ENCODE measurements at places on chromosomes 5 and 9.
A peak's percentile ranks its signal among the peaks of the same experiment; 100 is the strongest.

GRCh38 chr9:99828054-99828416 lies 6.3 kb downstream of the NR4A3 start:
- no peak for DNase-seq

- peak; percentile 67 for DNase-seq
Measured at GRCh38 chr5:58891086-58891970, 308.5 kb downstream of the RAB3C start.

DNA sequence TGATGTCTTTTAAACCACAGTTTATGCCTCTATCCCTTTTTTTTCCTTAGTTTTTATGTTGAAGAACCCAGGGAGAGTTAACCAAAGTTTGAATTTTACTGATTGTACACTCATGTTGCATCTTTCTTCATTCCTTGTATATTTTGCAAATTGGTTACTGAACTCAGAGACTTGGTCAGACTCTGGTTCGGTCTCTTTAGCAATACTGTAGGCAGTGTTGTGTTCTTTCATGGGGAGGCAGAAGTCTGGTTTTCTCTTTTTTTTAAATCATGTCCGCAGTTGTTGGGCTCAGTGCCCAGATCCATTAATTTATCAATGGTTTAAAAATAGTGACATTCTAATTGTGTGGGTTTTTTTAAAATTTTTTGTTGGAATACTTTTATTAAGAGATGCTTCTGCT lies 23.4 kb downstream of the UBE2R2 start:
- no peak for DNase-seq

DNA sequence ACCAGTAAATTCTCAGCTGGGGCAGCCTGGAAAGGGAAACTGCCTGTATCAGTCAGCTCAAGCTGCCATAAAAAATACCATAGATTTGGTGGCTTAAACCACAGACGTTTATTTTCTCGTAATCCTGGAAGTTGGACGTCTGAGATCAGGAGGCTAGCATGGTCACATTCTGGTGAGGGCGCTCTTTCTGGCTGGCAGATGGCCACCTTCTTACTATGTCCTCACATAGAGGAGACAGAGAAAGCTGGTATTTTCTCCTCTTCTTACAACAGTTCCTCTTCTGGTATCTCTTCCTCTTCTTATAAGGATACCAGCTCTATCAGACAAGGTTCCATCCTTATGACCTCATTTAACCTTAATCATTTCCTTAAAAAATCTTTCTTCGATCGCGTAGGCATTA lies 50.5 kb upstream of the RFX3 start:
- no peak for DNase-seq

DNA sequence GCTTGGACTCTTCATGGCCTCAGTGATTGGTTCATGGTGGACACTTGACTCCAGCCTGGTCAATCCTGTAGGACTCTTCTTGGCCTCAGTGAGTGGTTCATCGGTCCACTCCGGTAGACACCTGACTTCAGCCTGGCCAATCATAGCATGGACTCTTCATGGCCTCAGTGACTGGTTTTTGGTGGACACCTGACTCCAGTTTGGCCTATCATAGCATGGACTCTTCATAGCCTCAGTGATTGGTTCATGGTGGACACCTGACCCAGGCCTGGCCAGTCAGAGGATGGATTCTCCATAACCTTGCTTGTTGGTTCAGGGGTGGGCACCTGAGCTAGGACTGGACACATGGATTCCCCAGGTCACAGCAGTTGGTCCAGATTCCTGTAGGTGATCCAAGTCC lies 106.0 kb upstream of the ERCC6L2 start:
- no peak for DNase-seq

DNA sequence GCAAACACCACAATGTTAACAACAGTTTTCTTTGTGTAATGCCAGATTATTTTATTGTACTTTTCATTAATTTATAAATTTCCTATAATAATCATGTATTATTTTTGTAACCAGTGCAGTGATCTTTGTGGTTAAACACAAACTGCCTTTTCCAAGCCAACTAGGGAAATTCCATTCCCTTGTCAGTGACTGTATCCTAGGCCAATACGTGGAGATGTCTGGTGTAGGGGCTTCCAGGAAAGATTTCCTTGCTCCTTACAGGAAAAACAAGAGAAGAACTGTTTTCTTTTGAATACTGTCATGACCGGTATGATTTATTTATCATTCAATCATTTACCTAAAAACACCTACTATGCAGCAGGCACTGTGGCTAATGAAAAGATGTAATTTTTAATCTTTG lies 31.4 kb downstream of the FANCC start:
- DNase-seq: no peak

DNA sequence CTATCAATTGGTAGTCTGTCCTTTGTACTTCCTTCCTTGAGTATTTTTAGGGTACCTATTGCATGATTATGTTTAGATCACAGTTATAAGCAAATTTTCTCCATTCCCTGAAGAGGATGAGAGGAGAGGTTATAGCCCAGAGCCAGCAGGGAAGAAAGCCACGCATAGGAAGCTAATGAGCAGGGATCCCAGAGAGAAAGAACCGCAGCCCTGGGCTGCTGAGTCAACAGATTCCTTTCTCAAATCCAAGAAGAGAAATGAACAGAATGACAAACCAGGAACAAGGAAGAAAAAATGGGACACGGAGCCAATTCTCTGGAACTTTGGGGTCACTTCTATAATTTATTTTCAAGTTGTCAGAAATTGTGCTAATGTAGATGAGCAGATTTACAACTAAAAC lies 284.5 kb downstream of the RFX3 start:
- peak; percentile 32 for DNase-seq

GRCh38 chr5:172715931-172716682 lies 54.9 kb downstream of the DUSP1 start:
- DNase-seq: peak; percentile 68

DNA sequence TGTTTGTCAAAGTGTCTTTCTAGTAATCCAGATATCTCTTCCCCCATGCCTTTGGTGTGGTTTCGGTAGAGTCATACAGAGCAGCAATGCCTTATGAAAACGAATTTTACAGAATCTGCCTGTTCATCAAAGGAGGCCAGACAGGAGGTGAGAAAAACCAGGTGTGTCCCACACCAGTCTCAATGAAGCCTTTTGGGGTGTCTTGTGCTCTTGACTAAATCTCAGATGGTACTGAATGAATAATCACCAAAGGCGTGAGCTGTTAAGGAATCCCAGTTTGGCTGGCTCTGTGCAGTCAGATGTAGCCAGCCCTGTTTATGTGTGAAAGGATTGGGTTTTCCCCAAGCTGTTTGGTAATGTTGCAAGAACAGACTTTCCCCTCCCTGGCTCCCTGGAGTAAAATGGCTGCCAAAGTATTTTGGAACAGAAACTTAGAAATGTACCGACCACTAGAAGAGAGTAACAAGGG lies 70.8 kb upstream of the CDKN2B start:
- DNase-seq: no peak

- DNase-seq: peak; percentile 39
Measured at GRCh38 chr5:73234204-73234555, 61.2 kb downstream of the TMEM174 start.

DNA sequence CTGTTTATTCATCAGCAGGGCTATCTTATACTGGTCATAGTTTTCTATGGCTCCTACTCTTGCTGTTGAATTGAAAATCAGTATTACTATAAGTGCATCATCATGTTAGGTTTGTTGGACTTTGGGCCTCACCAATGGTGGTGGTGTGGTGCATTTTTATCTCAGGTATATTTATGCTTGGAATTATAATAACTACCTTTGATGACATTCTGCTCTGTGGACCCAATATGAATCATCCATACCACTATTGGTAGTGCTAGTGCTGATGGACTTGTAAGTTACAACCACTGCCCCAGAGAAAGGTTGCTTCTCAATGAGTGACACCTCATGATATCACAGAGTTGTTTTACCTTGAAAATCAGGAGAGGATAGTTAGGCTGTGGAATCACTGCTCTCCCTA lies 28.0 kb downstream of the IL9 start:
- DNase-seq: no peak

DNA sequence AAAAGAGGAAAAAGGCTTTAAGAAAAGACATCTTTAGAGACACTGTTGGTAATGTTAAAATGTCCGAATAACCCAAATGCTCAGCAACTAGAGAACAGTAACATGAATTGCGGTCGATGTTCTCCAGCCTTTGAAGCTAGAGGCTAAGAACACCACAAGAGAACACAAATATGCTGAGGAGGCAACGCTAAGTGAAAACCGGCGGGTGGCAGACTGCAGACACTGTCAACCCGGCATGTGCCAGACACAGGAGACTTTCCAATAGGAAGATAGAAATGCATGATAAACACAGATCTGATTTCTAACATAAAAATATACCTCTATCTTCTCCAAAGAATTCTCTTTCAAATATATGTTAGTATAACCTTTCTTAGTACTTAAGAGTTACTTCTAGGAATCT lies 18.4 kb upstream of the DDX41 start:
- no peak for DNase-seq

DNA sequence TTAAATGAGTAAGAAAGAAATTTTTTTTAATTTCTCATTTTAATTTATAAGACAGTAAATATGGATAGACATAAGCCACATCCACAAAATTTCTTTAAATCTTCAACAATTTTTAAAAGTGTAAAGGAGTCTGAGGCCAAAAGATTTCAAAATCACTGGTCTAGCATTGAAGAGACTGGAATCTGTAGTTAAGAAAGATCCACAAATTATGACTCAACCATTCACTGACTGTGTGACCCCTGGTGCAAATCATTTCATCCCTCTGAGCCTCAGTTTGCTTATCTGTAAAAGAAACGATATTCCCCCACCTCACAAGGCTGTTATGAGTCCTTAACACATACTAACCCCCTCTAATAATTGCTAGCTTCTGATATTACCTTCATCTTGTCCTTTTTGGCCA lies 98.5 kb downstream of the EBF1 start:
- no peak for DNase-seq

GRCh38 chr5:2455878-2456277 lies 295.6 kb downstream of the IRX2 start:
- DNase-seq: no peak

GRCh38 chr9:72139226-72139625 lies 10.0 kb upstream of the GDA start:
- DNase-seq: no peak

DNA sequence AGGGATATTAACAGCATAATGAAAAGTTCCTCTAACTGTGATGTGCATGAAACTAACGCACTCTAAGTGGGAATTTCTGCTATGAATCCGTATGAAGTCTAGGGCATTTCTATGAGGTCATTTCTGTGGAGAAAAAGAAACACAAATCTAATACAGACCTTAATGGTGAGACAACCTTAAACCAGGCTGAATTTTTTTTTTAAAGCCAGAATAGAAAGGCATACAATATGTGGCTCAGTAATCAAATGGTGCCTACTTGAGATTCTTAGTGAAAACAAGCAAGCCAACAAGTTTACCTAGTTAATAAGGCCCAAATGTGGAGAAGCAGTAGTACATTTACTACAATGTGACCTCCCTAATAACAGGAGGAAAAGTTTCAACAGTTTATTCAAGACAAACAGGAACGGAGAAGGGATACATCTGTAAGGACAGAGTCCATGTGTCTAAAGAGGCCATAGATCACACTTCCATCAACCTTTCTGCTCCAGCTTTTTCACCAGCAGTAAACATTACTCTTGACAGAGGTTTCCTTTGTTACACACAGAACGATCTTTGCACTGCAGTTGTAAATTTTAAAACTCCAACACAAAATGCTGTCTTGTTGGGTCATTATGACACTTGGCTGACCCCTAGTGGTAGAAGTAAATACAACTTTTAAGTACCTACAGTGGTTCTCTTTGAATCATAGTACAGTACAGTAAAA lies 26.2 kb downstream of the CARNMT1 start:
- no peak for DNase-seq

DNA sequence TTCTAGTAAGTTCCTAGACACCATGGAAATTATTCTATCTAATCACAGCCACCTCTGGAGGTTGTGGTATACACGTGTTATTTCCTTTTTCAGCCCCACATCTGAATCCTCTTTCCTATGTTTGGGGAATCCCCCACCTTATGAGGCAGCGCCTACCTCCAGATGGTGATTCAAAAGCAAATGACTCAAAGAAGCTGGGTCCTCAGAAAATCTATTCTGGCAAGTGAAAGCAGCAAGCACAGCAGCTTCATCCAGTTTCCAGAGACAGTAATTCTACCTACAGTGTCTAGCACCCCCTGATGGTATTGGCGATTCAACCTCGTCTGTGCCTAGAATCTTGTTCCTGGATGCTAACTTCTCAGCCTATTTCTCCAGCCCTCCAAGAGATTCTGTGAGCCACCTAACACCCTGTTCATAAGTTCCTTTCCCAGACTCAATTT lies 43.0 kb downstream of the STRBP start:
- DNase-seq: peak; percentile 71

DNA sequence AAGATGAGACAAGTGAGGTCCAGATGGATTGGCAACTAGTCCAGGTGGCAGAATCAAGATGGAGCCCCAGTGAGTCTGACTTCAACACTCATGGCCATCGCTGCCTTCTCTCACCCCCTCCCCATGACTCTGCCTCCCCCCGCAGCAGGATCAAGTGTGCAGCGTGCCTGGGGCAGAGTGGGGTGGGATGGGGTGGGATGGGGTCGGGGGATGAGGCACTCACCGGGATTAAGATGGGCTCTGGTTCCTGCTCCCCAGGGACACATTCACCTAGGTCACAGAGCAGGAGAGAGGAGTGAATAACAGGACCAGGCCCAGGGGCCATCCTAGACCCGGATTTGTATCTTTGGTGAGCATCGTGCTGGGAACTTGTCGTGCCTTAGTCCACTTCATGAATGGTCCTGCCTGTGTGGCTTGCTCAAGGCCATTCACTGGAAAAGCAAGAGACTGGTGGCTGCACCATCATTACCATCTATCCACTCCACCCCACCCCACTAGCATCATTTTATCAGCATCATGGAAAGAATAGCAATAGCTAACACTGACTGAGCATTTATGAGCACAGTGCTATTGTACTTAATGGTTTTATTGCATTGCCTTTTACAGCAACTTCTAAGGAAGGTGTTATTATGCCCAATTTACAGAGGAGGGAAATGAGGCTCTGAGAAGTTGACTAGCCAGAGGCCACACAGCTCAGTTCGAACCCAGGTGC lies 8.5 kb downstream of the AMBP start:
- peak; percentile 9 for DNase-seq

- no peak for DNase-seq
Measured at GRCh38 chr5:14674983-14675854, 10.7 kb downstream of the OTULIN start.

DNA sequence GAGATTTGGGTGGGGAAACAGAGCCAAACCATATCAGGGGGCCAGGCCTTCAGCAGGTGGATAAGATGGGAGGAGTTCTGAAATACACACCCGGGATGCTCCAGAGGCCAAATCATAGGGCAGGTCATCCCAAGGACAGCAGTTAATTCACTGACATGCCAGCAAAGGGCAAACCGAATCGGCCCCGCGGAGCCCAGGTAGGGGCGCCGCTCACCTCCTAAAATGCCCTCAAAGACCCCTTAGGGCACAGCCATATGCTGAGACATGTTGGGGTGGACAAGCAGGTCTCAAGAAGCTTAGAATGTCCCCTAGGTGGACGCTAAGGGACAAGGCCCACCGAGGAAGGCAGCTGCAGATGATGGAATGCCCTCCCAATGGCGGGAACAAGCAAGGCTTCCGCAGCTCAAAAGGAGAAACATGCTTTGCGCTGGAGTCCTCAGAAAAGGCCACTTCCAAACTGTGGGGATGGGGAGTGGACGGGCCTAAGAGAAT lies 144.9 kb downstream of the ERCC6L2 start:
- DNase-seq: no peak

All from H9 (cell line).